ENCODE measurements at places on chromosomes 6 and 20.
A peak's percentile ranks its signal among the peaks of the same experiment; 100 is the strongest.

DNA sequence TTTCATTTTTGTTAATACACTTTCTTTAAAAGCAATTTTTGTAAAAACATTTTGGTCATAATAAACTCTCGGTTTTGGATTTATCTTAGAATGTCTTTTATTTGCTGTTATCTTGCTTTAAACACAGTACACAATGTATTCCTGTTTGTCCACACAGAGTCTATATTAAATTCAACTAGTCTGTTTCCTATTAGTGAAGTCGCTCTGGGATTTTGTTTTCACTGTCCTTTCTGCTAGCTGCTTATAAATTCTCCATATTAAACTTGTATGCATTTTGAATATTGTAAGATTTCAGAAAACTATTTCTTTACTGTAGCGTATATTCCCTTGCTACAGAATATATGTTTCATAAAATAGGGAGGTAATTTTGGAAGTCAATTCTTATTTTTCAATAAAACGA lies 630.2 kb downstream of the HDGFL1 start:
- DNase-seq, result no peak

GRCh38 chr6:31680226-31681134 lies at the start of gene LY6G5C:
LY6G5C (minus strand) TSS chr6:31681067; CDS start chr6:31680373, 694 bp downstream.
- DNase-seq, result peak; percentile 57

DNA sequence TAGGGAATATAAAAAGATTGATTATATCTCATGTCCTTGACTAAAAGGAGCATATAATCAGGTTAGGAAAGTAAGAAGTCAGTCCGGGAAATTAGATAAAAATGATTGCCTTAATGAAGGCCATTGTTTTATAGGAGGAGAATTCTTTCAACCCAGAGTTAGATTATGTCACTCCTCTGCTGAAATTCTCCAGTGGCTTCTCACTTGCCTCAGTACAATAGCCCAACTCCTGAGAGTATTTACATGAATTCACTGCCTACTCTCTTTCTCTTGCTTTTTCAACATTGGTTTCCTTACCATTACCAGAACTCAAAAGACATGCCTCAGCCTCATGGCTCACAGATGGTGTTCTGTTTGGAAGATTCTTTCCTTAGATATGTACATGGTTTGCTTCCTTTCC lies 114.9 kb downstream of the EPHA7 start:
- DNase-seq, result no peak

DNA sequence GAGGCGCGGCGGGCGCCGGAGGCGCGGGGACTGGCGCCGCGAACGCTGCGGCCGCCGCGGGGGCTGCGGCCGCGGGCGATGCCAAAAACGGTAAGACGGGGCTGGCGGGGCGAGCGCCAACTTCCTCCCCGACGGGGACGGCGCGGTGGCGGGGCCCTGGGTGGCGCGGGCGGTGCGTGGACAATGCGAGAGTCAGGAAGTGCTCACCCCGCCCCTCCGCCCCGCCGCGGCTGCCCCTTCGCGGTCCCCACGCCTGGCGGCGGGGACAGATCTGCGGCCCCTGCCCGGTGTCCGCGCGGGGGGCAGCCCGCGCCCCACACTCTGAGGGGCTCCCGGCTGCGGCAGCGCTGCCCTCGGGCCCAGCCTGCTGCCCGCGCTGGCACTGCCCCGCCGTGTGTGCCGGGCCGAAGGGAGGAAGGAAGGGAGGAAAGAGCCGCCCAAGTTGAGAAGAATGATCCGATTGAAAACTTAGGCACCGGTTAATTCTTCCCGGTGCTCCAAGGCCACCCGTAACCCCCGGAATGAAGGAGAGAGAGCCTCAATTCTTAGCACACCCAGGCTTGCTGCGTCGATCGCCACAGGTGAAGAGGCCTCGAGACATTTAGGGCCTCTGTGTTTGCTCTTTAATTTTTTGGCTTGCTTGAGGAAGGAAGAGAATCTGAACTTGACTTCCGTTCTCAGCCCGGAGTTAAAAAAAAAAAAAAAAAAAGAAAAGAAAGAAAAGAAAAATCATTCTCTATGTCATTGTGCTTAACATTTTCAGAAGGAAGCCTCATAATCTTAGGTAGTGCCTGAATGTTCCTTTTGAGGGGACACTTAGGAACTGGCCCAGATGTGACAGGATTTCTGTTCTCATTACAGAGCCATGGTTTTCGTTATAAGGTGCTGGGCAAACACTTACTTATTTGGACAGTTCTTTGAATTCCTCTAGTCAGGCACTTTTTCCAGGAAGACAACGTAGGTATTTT lies 982 bp downstream of the HECA start:
- DNase-seq, result peak; percentile 22

DNA sequence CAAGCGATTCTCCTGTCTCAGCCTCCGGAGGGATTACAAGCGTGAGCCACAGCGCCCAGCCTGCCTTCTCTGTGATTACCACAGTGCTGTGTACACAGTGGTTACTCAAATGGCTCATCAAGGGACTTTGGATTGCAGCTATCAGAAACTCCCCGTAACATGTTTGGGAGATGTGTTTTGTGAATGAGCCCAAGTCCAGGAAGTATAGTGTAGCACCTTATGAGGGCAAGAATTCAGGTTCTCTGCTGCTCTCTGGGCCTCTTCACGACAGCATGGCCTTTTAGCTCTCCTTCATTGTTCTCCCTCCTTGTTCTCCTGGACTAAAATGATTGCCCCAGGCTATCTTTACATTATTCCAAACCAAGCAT lies 34.1 kb upstream of the RPL7L1 start:
- no peak for DNase-seq

- no peak for DNase-seq
Measured at GRCh38 chr6:136782021-136782770, 10.1 kb downstream of the MAP3K5 start.

- peak; percentile 15 for DNase-seq
Measured at GRCh38 chr6:147506704-147507114, 1.8 kb upstream of the SAMD5 start.

DNA sequence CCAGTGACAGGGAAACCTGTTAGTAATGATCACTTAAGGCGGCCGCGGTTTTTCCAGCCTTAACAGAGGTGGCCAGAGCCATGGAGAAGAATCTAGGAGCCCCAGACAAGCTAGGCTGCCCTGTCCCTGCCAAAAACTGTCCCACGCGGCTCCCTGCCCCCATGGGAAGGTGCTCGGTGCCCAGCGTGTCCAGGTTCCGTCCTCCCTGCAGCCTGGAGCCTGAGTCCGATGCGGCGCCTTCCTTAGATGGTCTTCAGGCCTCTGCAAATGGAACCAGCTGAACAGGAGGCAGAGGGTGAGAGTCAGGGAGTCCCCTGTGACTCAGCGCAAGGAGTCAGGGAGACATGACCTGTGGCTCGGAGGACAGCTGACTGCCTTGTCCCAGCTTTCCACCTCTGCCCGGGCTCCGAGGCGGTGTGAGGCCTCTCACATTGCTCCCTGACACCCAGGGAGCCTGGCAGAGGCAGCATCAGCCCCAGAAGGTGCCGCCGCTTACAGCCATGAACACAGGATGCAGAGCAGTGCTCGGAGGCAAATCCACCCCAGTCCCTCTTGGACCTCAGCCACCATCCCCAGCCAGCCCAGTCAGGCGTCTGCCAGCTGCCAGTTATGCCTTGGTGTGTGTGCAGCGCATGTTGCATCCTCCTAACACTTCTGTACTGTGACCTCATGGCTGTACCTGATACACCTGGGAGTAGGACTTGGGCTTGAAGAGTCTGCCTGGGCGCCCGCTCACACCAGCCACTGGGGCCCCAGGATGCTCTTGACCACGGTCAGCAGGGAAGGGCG lies 377.7 kb downstream of the CDH4 start:
- DNase-seq, result no peak

DNA sequence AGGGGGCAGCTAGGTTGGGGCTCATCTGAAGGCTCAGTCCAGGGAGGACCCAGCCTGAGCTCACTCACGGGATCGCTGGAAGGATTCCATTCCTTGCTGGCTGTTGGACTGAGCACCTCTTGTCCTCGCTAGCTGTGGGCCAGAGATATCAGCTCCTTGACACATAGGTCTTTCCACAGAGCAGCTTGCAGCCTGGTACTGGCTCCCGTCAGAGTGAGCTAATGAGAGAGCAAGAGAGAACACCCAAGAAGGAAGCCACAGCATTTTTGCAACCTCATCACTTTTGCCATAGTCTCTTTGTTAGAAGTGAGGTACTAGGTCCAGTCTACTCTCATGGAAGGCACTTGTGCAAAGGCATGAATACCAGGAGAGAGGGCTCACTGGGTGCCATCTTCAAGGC lies 179.9 kb downstream of the CDC5L start:
- DNase-seq, result no peak

- no peak for DNase-seq
Measured at GRCh38 chr6:20317430-20317829, 84.2 kb upstream of the E2F3 start.

GRCh38 chr6:33802186-33802958 lies 1.4 kb downstream of the MLN start:
- DNase-seq, result no peak

GRCh38 chr6:123803504-123804013 lies at the start of gene NKAIN2:
NKAIN2 (plus strand) TSS chr6:123803865.
- no peak for DNase-seq

GRCh38 chr6:145051661-145052060 lies 683.7 kb downstream of the EPM2A start:
- DNase-seq, result no peak

DNA sequence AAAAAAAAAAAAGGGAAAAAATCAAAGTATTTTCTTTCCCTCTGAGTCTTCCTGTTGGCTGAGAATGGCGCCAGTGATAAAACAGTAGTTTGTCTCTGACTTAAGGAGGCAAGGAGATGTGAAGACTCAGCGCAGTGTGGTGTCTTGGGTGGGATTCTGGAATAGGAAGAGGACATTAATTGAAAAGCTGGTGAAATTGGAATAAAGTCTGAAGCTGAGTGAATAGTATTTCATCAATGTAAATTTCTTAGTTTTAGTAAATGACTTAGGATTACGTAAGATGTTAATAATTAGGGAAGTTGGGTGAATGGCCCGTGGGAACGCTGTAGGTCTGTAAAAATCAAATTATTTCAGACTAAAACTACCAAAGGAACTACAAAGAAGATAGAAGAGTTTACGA lies 122.8 kb upstream of the ZNF217 start:
- DNase-seq, result no peak

DNA sequence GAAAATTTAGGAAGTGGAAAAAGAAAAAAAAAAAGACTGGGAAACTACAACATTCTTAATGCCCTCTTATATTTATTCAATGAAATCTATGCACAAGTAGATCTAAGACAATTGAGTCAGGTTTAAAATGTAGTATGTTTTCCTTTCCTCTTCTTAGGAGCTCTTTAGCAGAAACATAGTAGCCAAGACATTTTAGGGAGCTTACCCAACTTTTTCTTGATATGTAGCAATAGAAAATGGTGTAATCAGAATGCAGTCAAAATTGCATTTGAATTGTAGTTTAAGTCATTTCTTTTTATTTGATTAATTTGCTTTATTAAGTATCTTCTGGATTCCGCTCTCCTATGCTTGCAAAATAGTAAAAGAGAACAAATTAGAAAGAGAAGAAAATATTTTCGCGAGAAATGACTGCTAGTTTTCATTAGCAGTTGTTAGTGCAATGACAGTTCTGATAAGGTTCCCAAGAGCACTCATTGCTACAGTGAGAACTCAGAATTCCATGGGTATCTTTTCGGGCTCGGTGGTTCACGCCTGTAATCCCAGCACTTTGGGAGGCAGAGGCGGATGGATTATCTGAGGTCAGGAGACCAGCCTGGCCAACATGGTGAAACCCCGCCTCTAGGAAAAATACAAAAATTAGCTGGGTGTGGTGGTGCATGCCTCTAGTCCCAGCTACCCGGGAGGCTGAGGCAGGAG lies 52.2 kb downstream of the JARID2 start:
- no peak for DNase-seq
